ENCODE measurements at places on chromosomes 7 and 10.

GRCh38 chr7:157023589-157023905, 13.1 kb upstream of the MNX1 start:
- no peak for DNase-seq

GRCh38 chr10:71243756-71244395, 31.5 kb downstream of the UNC5B start:
- no peak for DNase-seq

DNA sequence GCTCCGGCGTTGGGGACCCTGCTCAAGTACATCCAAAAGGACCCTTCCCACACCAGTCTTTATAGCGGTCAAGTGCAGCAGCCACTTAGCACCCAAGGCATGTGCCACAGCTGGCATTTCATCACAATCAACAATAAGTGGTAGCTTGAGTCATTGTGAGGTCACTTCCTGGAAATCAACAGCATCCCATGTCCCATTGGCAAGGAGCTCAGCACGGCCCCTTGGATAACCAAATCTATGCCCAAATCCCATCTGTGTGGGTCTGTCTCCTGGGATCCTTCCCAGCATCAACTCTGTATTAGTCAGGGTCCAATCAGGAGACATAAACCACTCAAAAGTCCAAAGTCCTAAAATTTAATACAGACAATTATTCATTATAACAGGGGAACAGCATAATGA, 27.1 kb downstream of the MDH2 start:
- DNase-seq = no peak

DNA sequence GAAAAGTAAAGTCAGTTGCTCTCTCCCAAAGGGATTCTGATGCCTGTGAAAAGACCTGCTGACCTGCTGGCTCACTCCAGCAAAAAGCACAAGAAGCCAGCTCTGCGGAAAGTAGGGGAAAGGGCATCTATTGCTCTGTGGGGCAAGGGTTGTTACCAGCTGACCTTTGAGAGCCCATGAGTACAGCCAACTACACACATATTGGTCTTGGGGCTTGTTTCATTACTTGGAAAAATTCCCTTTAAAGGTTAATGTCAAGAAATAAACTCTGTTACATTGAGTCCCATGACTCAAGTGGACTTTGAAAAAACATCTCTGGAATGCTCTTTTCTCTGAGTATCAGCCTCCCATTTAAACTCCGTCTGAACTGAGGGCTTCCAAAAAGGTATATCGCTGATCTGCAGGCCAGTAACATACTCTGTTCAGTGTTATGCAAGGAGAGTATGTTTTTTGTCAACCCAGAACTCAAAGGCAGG, 53.2 kb downstream of the PANK1 start:
- DNase-seq = no peak

All from CD4-positive, alpha-beta T cell treated with Interferon alpha-2 for 1 hour (primary cell).